GM10248 (cell line): ENCODE measurements at places on chromosomes 16 and 17.

DNA sequence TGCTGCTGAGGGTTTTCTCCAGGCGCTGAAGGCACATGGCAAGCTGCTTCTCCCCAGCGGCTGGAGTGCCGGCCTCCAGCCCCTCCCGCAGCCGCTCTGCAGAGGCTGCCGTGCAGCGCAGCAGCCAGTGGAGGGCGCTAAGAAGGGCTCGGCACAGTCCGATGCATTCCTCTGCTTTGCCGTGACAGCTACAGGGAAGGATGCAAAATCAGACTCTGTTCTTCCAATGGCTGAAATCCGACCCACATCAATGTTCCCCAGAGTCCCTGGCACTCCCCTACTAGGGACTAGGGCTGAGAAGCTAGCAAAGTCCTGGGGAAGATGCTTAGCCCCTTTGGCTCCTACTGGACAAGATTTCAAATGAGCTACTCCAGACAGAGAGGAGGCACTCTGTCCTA, 19.0 kb downstream of the MED24 start:
- no peak for DNase-seq

- no peak for DNase-seq
These were observed 20.3 kb downstream of the MEOX1 start for GRCh38 chr17:43641416-43641815.

DNA sequence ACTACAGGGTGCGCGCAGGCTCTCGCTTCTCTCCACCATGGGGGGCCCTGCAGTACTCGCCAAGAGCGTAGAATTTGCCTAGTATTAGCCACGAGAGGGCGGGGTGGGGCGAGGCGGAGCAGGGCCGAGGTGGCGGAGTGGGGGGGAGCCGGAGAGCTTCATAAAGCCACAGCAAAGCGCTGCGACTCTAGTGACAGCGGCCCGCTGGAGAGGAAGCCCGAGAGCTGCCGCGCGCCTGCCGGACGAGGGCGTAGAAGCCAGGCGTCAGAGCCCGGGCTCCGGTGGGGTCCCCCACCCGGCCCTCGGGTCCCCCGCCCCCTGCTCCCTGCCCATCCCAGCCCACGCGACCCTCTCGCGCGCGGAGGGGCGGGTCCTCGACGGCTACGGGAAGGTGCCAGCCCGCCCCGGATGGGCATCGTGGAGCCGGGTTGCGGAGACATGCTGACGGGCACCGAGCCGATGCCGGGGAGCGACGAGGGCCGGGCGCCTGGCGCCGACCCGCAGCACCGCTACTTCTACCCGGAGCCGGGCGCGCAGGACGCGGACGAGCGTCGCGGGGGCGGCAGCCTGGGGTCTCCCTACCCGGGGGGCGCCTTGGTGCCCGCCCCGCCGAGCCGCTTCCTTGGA, at the start of gene TBX21:
Gene TBX21, plus strand, starts transcription at position 190 of the 627 bp plus-strand sequence. Its CDS starts 219 bp downstream, at position 409.
- DNase-seq, result peak; percentile 91

GRCh38 chr17:31595076-31595475, 203.6 kb downstream of the RAB11FIP4 start:
- no peak for DNase-seq

DNA sequence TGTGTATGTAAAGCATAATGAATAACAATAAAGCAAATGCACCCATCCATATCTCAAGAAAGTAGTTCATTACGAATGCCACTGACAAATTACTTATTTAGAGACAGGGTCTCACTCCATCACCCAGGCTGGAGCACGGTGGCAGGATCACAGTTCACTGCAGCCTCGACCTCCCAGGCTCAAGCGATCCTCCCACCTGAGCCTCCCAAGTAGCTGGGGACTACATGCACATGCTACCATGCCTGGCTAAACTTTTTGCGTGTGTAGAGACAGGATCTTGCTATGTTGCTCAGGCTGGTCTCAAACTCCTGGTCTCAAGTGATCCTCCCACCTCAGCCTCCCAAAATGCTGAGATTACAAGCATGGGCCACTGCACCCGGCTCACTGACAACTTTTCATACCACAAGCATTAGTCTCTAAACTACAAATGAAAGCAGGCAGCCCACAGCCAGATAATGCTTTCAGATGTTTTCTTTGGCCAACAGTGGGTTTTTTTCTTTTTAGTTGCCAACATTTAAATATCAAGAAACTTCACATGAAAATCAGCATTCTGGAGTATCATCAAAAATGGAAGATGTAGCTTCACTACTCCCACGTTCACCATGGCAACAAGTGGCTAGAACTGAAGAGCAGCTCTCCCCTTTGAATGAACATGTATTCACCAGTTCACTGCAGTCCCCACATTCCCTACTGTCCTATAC, 7.7 kb downstream of the ARHGAP17 start:
- DNase-seq, result no peak

DNA sequence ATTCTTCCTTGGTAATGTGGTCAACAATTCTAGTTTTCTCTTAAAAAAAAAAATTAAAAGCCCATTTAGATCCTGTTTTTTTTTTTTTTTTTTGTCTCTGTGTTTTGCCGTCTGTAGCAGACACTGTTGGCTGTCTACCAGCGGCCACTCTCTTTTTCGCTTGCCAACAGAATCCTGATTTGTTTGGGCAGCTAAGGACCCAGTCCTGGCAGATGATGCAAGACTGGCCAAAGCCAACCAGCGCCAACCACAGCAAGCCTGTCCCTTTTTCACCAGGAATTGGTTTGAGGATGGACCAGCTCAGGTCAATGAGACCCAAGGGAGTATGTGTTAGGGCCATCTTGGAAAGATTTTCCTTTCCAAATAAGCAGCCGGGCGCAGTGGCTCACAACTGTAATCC, 28.2 kb downstream of the ST3GAL2 start:
- DNase-seq, result no peak

DNA sequence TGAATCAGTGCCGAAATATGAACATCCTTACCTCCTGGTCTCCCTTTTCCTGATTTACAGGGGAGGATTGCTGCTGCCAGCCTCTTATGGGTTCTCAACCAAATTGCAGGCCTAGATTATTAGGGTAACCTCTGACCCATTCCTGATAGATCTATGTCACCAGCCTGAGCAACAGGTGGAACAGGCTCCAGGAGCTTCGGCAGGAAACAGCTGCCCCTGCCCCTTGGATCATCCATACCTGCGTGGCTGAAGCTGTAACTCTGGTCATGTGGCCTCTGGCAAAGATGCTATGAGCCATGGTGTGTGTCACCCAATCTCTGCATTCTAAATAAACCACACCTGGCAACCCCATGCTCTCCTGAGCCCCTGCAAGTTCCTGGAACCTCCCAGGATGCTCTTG, 18.4 kb upstream of the RBBP6 start:
- no peak for DNase-seq

DNA sequence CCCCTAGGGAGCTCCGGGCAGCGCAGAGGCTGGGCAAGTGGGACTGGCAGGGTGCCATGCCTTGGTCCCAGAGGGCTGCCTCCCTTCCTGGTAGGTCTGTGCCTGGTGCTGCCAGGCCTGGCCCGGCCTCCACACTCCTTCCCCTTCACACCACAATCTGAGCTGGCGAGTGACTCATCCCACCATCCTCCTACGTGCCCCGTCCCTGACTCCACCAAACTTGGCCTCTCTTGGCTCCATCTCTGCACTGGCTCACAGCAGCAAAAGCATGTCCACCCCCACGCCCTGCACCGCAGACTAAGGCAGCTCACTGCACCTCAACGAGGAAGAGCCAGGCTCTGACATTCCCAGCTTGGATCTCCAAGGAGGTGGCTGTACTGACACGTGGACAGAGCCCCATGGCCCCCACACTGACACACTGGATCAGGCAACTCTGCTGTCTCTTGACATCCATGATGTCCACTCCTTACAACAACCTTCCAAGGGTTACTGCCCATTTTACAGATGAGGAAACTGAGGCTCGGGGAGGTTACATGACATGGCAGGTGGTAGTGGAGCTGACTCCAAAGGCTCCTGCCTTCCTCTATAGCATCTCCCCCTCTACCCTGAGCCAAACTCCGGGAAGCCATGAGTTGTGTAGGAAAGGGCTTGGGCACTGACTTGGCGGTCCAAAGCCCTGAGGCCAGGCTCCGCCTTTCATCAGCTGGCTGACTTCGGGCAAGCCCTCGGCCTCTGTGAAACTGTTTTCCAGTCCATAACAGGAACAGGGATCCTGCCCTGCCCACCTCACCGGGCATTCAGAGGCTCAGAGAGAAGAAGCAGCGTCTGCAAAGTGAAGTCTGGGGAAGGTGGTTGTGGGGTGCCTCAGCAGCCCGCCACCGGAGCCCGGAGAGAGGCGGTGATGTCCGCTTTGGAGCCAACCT, 20.1 kb upstream of the KRT19 start:
- DNase-seq, result no peak

GRCh38 chr17:10327640-10328039, 45.2 kb downstream of the MYH13 start:
- peak; percentile 85 for DNase-seq

DNA sequence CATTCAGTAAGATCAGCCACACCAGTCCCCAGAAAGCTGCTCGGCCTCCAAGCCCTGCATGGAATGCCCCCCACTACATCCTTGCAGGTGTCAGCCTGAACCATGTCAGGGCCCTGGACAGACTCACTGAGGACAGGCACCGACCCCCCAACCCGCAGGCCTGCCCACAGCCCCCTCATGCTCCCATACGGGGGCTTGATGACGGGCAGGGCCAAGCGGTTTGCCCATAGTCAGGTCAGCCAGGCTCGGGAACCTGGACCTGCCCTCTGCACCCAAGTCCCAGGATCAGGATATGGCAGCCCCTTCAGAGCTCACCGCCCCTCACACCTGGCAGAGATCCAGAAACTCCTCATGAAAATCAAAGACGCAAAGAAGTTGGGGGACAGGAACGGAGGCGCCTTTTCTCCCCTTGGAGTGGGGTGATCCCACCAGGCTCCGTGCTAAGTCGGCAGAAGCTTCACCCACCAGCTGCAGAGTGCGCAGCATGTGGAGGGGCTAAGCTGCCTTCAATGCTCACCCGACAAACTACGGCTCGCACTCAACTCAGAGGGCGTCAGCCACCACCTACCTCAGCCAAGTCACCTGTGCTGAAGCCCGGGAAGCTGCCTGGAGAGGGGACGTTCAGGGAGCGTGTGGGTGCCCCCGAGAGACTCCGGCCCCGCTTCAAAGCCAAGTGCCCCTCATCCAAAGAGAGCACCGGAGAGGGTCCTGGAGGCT, 26.5 kb downstream of the GNPTG start:
- DNase-seq, result no peak

DNA sequence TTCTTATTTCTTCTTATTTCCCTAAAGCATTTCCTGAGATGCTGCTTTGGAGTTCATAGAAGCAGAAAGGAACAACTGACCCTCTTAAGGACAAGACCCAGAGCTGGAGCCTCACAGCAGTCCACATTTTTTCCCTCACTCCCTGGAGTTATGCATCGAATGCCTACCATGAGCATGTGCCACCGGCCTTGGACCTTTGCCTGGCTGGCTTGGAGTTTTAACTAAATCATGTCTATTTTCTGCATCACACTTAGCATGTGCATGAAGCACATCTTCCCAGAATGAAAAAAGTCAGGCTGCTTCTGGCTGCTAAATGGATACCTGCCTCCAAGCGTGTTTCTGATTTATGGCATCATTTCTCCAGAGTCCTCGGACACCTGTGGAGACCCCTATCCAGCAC, 104.5 kb downstream of the SPACA3 start:
- no peak for DNase-seq

GRCh38 chr16:85042606-85043005, 15.0 kb downstream of the KIAA0513 start:
- DNase-seq, result no peak

GRCh38 chr17:37706446-37706845, 38.4 kb downstream of the HNF1B start:
- DNase-seq, result no peak
